Hematopoietic multipotent progenitor cell (in vitro differentiated cells): ENCODE measurements at places on chromosomes 3 and 15.

- DNase-seq = no peak
Observed at GRCh38 chr3:32725721-32726120, 40.7 kb downstream of the CNOT10 start.

- DNase-seq = no peak
Observed at GRCh38 chr15:78018946-78019644, 58.4 kb downstream of the TBC1D2B start.

DNA sequence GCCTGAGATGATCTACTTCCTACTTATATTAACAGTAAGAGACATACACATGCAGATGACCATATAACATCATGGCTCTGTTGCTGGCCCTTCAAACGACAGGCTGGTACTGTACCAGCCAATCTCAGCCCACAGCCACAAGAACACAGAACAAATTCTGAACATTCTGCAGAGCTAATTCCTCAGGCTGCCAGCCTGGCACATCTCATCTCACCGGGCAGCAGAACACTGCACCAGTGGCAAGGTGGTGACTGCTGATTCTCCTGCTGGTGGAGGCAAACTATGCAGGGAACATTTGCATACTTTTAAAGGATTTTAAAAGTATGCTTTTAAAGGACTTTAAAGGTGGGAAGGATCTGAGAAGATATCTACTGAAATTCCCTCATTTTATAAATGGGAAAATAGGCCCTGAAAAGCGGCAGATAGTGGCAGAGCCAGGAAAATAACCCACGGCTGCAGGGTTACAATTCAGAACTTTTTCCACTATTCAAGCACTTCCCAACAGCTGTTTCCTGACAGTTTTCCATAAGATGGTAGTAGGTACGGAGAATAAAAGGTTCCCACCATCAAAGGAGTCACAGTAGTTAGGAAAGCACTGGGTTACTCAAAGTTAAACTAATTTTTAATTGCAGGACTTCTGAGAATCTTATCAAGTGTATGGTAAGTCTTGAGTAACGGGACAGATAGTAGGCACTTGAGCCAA lies 37.3 kb downstream of the SUMF1 start:
- no peak for DNase-seq

DNA sequence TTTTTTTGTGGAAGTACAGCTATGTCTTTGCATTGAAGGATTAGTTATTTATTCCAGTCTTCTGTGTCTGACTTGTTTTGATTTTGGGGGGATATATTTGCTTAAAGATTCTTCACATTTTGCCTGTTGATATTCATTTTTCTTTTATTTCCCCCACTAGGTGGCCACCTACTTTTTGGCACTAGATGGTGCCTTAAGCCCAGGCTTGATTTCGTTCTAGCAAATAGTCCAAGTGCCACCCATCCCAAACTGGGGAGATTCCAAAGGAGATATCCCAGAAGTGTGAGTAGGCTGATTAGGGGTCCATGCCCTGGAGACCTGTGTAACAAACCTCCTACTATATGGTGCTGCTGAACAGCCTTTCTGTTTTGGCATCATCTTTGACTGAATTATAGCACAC lies 80.0 kb upstream of the SPATA16 start:
- no peak for DNase-seq

GRCh38 chr3:85584779-85585356 lies 626.1 kb downstream of the CADM2 start:
- DNase-seq = no peak

DNA sequence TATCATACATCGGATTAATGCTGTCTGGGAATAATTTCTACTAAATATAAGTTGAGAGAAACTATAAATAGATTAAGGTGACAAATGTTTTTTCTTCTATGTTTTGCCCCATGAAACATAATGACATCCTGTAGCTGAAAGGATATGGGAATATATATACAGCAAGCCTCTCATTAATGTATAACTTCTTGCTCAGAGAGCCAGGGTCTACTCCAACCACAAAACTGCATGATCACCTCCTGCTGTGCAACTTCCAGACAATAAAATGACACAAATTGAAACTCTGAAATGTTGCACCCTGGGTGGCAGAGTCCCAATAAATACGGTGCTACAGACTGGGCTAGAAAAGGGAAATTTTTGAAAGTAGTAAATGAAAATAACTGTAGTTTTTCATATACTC lies 571.9 kb upstream of the CBLB start:
- no peak for DNase-seq

- no peak for DNase-seq
Observed at GRCh38 chr3:76024640-76025039, 239.3 kb upstream of the ZNF717 start.

- no peak for DNase-seq
Observed at GRCh38 chr3:142127941-142128658, 21.2 kb downstream of the TFDP2 start.

GRCh38 chr3:130918328-130918727 lies 24.4 kb downstream of the ATP2C1 start:
- DNase-seq = no peak

- no peak for DNase-seq
Observed at GRCh38 chr3:38454884-38455638, 1.4 kb downstream of the ACVR2B start.

DNA sequence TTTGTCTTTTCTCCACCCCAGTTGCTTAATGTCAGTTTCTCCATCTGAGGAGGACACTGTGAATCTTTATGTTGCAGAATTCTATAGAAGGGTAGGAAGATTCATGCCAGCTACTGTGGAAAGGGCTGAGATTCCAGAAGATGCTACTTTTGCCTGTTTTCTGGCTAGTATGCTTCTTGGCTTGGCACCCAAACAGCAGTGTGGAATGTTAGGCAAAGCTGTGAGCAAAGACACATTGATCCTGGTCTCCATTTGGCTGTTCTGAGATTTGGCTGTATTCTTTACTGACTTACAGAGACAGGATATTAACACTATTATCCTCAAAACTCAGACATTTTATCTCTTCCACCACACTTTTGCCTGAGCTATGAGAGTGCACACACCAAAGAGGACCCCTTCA lies 39.3 kb downstream of the PDHB start:
- no peak for DNase-seq
